ENCODE measurements at places on chromosomes 16 and 17.

GRCh38 chr17:74177018-74177450 lies 26.4 kb upstream of the RPL38 start:
- no peak for DNase-seq

GRCh38 chr17:27389542-27390140 lies 66.6 kb upstream of the KSR1 start:
- no peak for DNase-seq

GRCh38 chr16:12317856-12318537 lies 341.5 kb downstream of the SNX29 start:
- DNase-seq: no peak

DNA sequence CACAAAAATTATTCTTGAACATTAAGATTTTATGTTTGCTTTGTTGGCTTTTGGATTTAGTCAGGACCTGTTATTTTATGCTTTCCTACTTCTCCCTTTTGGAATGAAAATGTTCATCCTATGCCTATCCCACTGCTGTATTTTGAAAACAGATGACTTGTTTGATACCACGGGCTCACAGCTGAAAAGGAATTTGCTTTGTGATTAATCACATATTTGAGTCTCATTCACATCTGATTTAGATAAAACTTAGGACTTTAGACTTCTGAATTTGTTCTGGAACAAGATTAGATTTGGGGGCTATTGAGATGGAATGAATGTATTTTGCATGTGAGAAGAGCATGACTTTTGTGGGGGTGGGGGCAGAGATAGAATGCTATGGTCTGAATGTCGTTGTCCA lies 1012.6 kb downstream of the CDH11 start:
- no peak for DNase-seq

GRCh38 chr16:11067266-11067665 lies 122.9 kb downstream of the CLEC16A start:
- DNase-seq: no peak

- no peak for DNase-seq
Observed at GRCh38 chr17:54662978-54663876, 237.4 kb upstream of the TOM1L1 start.

GRCh38 chr17:75551266-75551665 lies 25.8 kb downstream of the LLGL2 start:
- no peak for DNase-seq

GRCh38 chr17:44007346-44008204 lies 3.2 kb downstream of the NAGS start:
- no peak for DNase-seq

- DNase-seq: no peak
Observed at GRCh38 chr17:59046192-59046591, 60.5 kb downstream of the TRIM37 start.

DNA sequence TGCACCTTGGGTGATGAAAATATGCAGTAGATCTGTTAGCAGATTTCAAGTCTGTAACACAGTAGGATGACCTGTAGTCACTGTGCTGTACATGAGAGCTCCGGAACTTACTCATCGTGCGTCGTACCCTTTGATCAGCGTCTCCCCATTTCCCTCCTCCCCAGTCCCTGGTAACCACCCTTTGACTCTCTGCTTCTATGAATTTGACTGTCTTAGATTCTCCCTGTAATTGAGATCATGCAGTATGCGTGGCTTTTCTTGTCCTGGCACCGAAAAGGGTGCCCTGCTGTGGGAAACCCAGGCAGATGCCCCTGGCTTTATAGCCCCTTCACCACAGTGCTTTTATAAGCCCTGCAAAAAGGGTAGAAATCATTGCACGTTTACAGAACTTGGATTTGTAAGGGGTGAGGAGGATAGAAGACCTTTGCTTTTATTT lies 20.5 kb downstream of the CLEC16A start:
- DNase-seq: no peak

DNA sequence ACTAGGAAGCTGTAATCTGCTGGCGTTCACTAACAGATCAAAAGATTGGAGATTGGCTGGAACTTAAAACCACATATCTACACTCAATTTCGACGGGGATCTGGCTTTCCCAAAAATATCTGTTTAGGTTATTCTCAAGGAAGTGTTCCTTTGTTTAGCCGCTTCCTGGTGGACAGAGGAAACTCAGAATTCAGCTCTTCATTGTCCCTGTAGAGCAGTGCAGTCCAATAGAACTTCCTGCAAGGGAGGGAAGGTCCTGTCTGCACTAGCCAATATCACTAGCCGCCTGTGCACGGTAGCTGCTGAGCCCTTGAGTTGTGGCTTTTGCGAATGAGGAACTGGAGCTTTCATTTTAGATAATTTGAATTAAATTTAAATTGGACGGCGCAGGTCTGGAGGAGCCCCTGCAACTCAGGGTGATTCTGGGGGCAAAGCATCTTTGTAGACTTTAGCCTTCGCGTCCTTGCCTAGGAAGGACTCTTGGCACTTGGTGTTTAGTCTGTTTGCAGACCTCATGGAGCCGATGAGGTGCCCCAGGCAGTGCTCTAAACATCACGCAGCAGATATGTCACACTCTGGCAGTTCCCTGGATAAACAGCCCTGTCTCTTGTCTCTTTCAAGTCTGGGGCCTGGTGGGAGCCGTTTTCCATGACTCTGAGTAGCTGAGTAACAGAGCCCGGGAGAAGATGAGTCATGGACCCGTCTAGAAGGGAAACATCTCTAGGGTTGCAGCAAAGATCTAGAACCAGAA lies 122.2 kb downstream of the CCDC182 start:
- DNase-seq: no peak

DNA sequence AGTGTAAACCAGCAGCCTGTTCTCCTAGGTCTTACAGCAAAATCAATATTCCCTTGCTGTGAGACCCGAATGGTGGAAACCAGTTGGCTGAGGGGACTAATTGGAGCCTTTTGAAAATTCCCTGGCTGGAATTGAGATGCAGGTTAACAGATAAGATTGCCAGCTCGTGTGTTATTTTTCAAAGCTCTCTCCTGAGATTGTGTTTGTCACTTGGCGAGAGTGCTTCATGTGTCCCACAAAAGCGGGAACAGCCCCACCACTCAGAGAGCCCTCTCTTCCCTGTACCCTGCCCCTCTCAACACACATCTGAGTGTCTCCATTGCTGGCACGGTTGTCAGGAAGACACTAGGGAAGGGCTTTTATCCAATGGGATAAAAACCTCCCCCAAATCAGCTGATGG lies 356.1 kb downstream of the CPPED1 start:
- DNase-seq: no peak

DNA sequence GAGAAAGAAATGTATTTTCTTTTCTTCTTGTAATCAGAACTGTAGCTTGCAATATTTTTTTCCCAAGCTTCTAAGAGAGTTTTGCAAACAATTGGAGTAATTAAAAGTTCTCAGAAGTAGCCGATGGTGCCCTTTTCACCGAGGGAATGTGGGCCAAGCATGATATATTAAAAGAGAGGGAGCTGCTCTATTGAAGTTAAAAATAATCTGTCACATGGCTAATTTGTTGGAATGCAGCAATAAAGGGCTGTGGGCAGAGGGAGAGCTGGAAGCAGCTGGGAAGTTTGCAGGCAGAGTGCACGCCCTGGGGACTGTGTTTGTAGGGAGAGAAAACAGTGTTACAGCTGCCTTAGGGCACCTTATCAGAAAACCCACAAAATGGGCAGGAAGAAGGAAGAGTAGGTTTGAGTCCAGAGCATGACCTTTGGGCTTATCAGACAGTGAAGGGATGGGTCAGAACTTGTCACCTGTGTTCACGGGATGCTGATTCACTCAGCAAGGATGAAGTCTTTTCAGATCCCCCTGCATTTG lies 18.5 kb upstream of the TERF2 start:
- DNase-seq: peak; percentile 45

DNA sequence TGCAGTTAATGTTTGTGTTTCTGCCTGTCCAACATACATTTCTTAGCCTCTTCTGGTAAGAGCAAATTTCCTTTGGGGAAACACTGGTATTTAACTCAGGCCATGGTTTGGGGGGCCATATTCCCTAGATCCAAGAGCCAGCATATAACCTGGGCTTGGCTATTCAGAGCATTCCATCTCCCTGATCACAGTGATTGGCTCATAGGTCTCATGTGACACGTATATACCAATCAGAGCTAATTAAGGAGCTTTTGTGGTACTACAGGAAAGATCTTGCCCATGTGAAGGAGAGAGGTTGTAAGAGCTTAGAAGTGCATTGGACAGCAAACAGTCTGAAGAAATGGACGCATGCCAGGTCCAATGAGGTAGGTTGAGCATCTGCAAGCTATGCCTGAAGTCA lies 33.4 kb upstream of the GPR139 start:
- no peak for DNase-seq

DNA sequence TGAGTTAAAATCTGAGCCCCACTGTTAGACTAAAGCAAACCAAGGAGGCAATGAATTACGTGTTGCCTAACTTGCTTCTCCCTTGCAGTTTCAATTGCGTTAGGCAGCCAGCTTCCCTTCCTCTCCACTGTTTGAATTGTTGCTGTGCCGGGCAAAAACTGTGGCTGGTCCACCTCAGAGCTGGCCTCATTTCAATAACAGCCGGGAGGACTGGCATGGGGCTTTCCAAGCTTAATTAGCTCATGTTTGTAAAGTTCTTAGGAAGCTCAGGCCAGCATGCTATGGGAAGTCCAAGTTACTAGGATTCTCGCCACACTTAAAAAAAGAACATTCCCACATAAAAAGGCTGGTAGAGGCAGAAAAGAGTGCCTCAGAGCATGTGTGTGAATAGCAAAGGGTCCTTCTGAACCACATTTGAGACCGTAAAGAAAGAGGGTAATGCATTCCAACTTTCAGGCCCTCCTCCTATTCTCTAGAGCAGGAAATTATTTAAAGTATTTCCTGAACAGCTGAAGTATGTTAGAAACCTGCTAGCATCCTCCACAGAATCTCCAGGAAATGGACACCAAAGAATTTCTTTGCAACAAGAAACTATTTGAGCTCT lies 79.0 kb upstream of the SMURF2 start:
- DNase-seq: peak; percentile 43

- DNase-seq: no peak
Observed at GRCh38 chr17:68870976-68871375, 84.2 kb downstream of the ABCA8 start.

GRCh38 chr17:19759568-19760549 lies 11.8 kb upstream of the ALDH3A1 start:
- no peak for DNase-seq

DNA sequence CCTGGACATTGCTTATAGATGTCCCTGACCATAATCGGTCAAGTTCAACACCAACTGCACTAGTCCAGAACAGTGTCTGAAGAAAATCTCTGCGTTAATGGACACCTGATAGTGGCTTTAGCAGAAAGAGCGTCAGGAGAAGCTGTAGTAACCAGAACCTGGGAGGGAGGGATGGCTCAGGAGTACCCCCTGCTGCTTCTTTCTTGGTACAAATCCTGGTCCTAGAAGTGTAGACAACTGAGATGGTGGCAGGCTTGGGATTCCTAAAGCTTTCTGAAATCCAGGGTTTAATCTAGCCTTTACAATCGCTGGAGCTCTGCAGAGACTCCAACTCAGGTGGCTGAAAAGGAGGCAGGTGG lies 5.4 kb downstream of the MAP3K14 start:
- no peak for DNase-seq

DNA sequence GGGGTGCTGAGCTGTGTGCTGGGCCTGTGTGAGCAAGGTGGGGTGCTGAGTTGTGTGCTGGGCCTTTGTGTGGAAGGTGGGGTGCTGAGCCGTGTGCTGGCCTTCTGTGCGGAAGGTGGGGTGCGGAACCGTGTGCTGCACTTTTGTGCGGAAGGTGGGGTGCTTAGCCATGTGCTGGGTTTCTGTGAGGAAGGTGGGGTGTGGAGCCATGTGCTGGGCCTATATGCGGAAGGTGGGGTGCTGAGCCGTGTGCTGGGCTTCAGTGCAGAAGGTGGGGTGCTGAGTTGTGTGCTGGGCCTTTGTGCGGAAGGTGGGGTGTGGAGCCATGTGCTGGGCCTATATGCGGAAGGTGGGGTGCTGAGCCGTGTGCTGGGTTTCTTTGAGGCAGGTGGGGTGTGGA lies 555.4 kb upstream of the EEF2KMT start:
- no peak for DNase-seq

- no peak for DNase-seq
Observed at GRCh38 chr16:929227-930073, 41.3 kb downstream of the LMF1 start.

- no peak for DNase-seq
Observed at GRCh38 chr17:79740413-79740812, 9.7 kb downstream of the ENPP7 start.

DNA sequence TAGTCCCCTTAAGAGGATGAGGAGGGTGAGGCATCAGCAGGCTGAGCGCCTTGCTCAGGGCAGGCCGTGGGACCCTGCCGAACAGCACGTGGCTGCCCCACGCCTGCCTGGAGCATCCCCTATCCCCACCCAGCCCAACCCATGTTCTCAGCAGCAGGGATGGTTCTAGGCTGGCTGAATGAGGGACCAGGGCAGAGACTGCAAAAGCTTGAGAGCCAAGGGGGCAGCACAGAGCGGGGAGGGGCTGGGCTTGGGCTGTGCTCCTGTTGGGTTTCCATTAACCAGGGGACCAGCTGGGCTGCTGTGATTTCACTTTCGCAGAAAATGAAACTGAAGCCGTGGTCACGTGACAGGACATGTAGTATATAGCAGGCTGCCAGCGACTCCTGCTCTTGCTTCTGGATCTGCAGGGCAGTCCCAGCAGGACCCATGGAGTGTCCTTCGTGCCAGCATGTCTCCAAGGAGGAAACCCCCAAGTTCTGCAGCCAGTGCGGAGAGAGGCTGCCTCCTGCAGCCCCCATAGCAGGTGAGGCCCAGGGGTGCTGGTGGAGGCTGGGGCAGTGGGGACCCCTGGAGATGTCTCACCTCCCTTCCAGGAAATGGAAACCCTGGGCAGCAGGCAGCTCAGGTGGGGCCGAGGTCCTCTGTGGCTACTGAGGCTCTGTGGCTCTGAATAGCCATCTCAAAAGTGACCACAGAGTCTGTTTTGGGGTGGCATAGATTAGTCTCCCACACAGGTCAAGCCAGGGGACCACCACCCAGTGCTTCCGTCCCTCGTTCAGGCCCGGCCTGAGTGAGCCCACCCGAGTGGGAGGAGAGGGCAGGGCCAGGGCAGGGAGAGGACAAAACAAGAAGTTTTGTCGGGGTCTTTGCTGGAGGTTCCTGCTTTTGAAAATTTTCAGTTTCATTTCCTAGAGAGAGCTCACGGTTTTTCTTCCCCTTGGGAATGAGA lies 2.9 kb downstream of the RNF213 start:
- peak; percentile 79 for DNase-seq

- no peak for DNase-seq
Observed at GRCh38 chr16:51161440-51162195, 10.5 kb upstream of the SALL1 start.

GRCh38 chr17:47603830-47604597 lies 45.7 kb upstream of the KPNB1 start:
- no peak for DNase-seq

- DNase-seq: no peak
Observed at GRCh38 chr16:86452451-86452850, 57.9 kb upstream of the FOXF1 start.

GRCh38 chr17:31458829-31459228 lies 67.4 kb downstream of the RAB11FIP4 start:
- no peak for DNase-seq

DNA sequence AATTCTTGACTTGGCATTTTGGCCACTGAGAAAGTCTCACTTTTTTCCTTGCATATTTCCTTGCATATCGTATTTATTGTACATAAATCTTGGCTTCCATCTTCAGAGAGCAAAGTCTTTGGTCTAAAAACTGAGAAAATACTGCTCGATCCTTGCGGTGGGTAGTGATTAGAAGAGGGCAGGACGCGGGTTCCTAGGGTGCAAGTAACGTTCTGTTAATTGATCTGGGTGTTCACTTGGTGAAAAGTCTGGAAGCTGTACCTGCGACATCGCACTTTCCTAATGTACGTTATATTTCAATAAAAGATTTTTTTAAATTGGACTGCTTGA lies 758 bp upstream of the UBALD2 start:
- no peak for DNase-seq
